Coronary artery (tissue), 2 donors: ENCODE measurements at places on chromosomes 3 and 15.
A peak's percentile ranks its signal among the peaks of the same experiment; 100 is the strongest.

DNA sequence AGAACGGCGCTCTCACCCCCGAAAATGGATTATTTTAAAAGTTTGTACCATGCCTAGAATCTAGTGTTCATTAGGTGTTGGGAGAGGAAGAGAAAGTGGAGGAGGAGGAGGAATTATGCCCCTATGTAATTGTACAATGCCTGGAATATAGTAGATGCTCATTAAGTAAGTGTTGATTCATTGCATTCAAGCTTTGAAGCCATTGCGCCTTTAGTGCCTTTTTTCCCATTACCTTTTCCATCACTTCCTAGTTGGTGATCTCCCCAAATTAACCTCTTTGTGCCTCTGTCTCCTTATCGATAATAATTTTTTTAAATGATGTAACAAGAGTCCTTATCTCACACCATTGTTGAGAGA is 220.7 kb upstream of the PRICKLE2 start:
- DNase-seq: no peak

DNA sequence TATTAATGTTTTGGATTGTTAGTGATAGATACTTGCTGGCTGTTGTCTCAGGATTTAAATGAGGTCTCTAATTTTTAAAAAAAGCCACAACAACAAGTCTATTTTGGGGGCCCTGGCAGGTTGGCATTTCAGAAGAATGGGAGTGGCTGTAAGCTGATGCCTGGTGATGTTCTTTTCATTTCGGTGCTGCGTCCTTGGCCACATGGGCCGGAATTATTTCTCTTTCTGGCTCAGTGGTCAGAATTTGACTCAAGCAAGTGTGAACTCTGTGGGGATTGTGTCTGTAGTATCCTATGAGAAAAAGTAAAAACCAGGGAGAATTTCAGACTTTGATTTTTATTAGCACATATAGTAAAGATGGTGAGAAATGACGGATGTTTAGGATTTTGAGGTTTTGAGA is 203.0 kb downstream of the AKAP13 start:
- no peak for DNase-seq

GRCh38 chr3:131091768-131092167 is 65.1 kb downstream of the NEK11 start:
- no peak for DNase-seq

- DNase-seq: no peak
These were observed 34.1 kb upstream of the ATG7 start for GRCh38 chr3:11238060-11238459.

- DNase-seq: no peak
These were observed 50.0 kb upstream of the LCTL start for GRCh38 chr15:66615846-66616245.

GRCh38 chr3:180959691-180960090 is 29.8 kb downstream of the DNAJC19 start:
- DNase-seq: no peak

- no peak for DNase-seq
These were observed 1.2 kb downstream of the SIDT1 start for GRCh38 chr3:113533534-113533892.

GRCh38 chr3:72657666-72658065 is 190.6 kb downstream of the SHQ1 start:
- DNase-seq: no peak

DNA sequence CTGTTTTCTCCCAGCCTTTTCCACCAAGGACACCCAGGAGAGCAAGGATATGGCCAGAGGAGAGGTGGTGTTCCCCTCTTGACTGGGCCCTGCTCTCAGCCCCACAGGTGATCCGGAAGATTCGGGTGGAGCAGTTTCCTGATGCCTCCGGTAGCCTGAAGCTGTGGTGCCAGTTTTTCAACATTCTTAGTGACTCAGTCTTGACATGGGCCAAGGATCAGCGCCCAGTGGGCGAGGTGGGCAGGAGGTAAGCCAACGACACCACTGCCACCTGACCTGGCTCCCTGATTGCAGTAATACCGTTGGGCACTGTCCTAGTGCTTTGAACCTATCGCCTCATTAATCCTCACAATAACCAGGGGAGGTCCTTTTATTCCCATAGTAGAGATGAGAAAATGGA is 25.3 kb upstream of the SLC28A1 start:
- no peak for DNase-seq

DNA sequence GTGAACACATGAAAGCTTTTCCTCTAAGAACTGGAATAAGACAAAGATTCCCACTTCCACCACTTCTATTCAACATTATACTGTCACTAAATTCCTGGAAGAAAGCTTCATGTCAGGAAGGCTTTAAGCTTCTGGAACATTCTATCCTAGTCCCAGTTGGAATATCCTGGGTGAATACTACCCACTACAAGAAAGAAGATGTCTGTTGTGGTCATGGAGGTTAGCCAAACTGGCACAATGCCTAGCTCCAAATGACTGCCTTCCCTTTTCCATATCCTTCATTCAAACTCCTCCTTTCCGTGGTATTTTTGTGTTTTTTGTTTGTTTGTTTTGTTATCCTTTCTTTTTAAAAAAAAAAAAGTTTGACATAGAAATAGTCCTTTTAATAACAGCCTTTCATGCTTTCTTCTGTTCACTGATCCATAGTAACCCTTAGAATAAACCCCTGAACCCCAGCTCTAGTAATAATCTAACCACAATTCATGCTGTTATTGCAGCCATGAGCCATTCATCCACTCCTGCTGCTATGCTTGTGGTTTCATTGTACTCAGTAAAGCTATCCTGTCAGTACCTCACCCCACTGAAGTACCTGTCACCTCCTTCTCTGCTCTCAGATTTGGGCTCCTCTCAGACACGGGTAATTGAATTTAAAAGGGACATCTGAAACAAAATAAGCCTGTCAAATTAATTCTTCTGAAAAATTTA is 447.5 kb downstream of the IGSF11 start:
- DNase-seq: no peak

GRCh38 chr3:128598884-128599664 is 51.5 kb downstream of the RPN1 start:
- no peak for DNase-seq

DNA sequence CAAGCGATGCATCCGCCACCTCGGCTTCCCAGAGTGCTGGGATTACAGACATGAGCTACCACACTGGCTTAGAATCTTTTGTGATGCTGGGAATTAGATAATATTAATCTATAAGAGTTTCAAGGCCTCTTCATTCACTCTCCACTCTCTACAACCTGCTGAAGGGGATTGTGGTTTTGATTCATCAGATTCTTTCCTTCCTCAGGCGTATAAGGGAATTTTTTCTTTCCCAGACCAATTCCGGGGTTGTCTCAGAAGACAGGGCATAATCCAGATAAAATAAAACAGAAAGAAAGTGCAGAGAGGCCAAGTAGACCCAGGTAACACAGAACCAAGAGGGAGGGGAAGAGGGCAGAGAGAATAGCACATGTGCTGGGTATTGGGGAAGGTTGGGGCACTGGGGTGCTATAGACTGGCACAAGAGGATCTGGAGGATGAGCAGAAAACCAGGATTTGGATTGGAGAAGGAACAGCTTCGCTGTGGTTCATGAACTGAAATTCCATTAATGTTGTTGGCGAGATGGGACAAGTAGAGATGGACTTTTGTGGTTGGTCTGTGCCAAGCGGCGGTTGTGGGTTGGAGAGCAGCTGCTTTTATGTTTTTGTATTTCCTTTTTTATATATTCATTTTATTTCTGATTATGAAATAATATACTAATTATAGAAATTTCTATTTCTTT is 12.8 kb downstream of the ARL6IP5 start:
- DNase-seq: no peak

DNA sequence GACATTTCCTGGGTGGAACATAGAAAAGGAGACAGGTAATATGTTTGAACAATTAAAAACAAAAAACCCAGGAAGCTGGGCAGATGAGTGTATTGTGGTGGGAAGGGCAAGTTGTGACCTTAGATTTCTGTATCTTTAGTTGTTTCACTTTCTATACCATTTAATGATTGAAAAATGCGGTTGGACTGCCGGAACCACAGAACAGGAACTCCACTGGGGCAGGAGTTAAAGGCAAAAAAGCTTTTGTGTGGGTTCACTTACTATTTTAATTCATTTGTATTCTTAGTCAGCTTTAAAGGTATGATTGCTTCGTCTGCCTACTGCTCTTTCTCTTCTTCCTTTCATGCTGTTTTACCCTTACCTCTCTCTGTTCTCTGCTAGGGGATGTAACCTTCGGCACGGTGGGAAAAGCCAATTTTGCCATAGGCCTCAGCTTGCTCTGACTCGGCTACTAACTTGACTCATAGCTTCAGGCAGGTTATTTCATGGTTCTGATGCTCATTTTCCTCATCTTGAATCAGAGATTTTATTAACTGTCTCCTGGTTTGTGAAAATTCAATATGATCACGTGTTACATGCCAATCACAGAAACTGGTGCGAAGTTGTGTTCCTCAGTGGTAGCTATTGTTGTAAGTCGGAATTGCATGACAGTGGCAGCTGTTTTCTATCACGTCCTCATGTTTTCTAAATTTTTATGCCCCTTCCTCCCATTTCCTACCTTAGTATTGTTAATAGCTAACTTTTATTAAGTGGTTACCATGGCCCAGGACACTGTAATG is 1.6 kb upstream of the MCTP2 start:
- DNase-seq: no peak

GRCh38 chr3:98564282-98565005 is 29.0 kb downstream of the CPOX start:
- DNase-seq: no peak

- peak; percentile 72 for DNase-seq
These were observed 156.2 kb downstream of the FGF12 start for GRCh38 chr3:192570821-192571791.

GRCh38 chr3:113685956-113686721 is 10.3 kb downstream of the USF3 start:
- DNase-seq: no peak

GRCh38 chr3:126132751-126133511 is 47.5 kb downstream of the ALDH1L1 start:
- DNase-seq: peak; percentile 41

DNA sequence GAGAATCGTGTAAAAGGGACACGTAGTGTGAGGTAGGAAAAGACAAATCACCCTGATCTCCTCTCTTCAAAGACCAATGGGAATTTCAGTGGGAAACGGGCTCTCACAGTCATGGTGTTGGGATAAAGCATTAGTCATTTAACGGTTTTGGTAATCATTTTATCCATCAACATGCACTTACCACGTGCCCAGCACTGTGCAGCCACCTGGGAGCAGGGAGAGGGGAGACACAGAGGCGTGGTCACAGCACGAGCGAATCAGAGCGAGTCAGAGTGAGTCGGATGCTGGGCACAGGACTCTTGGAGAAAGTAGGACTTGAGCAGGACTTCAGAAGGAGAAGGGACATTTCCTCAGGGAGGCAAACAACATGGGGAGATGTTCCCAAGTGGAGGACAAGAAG is 130.8 kb downstream of the MINAR1 start:
- no peak for DNase-seq

DNA sequence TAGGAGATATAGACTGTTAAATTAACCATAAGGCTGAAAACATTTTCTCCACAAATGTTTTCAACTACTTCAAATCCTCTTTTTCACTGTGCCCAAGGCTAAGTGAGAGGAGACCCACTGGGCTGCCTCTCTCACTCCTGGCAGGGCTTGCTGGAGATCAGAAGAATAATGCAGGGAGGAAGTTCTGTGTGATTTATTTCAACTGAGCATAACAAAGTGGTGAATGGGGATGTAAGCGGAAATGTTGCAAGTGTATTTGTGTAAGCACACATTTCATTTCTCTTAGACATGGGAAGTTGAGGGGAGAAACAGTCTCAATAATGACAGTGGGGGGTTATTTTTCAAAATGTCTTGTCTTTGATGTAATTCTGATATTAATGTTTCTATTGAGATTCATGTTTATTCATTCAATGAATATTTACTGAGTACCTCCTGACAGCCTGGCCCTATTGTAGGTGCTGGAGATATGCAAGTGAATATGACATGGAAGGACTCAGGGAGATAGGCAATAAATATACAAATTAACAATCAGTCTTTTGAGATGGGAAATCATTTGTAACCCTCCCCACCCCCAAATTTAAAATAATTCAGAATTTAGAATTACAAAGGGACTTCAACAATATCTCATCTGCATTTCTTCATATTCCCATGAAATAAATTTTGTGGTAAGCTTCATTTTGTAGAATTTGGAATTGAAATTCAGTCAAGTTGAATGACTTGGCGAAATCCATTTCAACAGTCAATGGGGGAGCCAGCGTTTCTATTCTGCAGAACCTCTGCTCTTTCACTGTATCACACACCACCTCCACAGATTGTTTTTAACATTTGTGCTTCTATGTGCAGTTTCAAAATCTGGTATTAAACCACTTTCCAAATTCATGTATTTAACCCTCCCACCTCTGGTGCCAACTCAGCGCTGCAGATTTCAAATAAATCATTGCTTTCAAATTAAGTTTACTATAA is 247.2 kb downstream of the SLC9A9 start:
- DNase-seq: no peak

DNA sequence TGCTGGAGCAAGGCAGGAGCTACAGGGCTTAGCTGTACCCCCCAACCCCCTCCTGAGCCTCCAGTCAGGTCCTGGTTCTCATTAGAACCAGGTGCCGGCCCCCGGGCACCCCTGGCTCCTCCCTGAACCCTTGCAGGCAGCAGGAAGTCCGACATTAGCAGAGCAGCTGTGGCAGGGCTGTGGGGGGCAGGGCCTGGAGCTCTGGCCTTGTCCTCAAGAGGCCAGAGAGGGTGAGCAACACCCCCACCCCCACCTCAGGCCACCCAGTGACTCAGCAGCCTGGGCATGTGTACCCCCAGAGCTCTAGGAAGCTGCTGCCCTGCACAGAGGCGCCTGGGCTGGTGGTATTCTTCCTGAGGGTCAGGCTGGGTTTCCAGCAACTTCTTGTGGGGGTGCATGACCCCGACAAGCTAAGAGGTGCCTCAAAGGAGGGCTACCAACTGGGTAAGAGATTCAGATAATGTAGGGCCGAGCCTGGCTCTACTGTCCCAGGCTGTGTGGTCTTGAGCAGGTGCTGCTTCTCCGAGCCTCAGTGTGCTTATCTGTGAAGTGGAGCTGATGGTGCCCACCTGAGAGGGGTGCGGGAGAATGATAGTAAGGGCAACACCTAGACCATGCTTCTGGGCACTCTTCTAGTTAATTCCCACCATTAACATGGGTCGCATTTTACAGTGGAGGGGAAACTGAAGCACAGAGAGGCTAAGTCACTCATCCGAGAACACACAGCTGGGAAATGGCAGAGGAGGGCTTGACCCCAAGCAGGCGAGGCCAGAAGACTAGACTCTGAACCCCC is 16.0 kb downstream of the H1-8 start:
- DNase-seq: no peak

GRCh38 chr15:84929795-84930603 is 45.5 kb downstream of the SLC28A1 start:
- no peak for DNase-seq

DNA sequence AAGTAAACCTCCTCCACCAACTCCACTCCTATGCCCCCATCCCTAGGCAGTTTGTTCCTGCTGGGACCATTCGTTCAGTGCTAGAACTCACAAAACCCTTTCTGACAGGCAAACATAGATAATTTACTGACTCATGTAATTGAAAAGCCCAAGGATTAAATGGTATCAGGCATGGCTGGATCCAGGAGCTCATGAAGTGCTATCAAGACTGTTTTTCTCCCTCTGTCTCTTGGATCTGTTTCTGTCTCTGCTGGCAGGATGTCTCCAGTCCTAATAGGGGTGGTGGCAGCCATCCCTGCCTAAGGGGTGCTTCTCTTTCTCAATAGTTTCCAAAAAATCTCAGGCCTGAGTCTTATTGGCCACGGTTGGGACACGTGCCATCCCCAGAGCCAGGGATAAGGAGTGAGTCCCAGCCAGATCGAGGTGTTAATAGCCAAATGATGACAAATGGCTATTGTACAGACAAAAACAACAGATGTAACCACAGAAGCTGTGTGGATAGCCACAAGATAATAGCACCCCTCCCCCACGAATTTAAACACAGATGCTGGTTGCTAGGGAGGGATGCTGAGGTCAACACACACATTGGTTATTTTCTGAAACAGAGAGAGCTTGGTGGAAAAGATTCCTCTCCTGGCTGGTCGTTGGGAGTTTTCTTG is 168.6 kb downstream of the SHQ1 start:
- no peak for DNase-seq
